CD8-positive, alpha-beta memory T cell (primary cell): ENCODE measurements at places on chromosomes 3 and 15. TPM values are rescaled to one million over a fixed set of nuclear protein-coding genes. Genes with fewer than 3 reads are reported as not detected.

The CHST2 gene
- 3.0 TPM for total RNA-seq

DNA sequence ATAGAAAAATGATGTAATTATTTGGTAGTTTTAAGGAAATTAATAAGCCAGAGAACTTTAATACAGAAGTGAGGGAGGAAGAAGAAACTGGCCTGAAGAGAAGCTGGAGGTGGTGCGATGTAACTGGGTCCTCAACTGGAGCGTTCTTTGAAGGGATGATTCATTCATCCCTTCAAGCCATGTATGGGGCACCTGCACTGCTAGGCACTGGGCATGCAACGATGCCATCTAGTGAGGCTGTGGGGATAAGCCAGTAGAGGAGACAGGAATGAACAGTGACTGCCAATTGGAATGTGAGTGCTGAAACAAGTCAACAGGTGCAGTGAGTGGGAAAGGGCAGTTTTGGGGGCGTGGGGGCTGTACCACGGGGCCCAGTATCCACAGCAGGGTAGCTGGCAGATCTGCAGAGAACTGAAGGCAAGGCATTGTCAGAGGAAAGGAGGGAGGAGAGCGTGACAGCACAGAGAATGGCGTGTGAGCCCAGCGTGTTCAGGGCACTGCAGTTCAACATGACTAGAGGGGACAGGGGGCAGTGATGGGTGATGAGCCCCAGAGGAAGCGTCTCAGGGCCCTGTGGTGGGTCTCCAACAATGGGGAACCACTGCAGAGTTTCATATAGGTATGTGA, 3.8 kb upstream of the KIF23 start:
- no peaks in the 10 kb centered on the region for H3K27me3 ChIP-seq
- H3K27ac ChIP-seq, result no peak overlapping the region
- no peaks in the 10 kb centered on the region for H3K36me3 ChIP-seq

GRCh38 chr15:70493787-70494516, 269.4 kb downstream of the UACA start:
- H3K27me3 ChIP-seq, result no peaks in the 10 kb centered on the region
- no peaks in the 10 kb centered on the region for H3K36me3 ChIP-seq
- H3K4me1 ChIP-seq, result peaks cover 68% of the 10 kb centered on the region
- H3K27ac ChIP-seq, result no peak overlapping the region

GRCh38 chr3:62529230-62529629, 155.9 kb upstream of the FEZF2 start:
- H3K4me3 ChIP-seq, result no peak overlapping the region
- H3K27ac ChIP-seq, result no peak overlapping the region
- DNase-seq, result no peak

DNA sequence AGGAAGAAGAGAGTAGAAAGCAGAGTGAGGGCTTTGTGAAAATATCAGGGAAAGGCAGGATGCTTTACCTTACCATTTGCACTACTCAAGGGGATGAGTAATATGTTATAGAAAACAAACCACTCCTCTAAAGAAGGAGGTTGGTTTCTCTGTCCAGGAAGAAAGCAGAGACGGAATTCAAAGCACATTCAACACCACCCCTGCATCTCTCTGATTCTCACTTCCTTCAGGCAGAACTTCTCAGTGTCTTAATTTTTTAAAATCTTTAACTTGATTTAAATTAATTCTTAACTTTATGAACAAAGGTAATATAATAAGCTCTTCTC, 82.4 kb downstream of the NR2F2 start:
- no peak overlapping the region for H3K27ac ChIP-seq
- H3K4me1 ChIP-seq, result no peaks in the 10 kb centered on the region
- H3K27me3 ChIP-seq, result peaks cover 17% of the 10 kb centered on the region
- DNase-seq, result no peak
- no peak overlapping the region for H3K4me3 ChIP-seq

- H3K36me3 ChIP-seq, result no peaks in the 10 kb centered on the region
- H3K27ac ChIP-seq, result no peak overlapping the region
- no peaks in the 10 kb centered on the region for H3K27me3 ChIP-seq
- H3K4me3 ChIP-seq, result no peak overlapping the region
- no peak for DNase-seq
These were observed 14.7 kb upstream of the ATP2B2 start for GRCh38 chr3:10520072-10520471.

GRCh38 chr15:33027306-33028035, 167.0 kb downstream of the FMN1 start:
- H3K4me3 ChIP-seq, result no peak overlapping the region
- H3K27ac ChIP-seq, result no peak overlapping the region
- no peak for DNase-seq
- no peaks in the 10 kb centered on the region for H3K4me1 ChIP-seq
- H3K27me3 ChIP-seq, result no peaks in the 10 kb centered on the region
- no peaks in the 10 kb centered on the region for H3K36me3 ChIP-seq
